ENCODE measurements at places on chromosomes 5 and 9.

GRCh38 chr9:8845376-8845775 is 1045.8 kb upstream of the DMAC1 start:
- no peak for DNase-seq

DNA sequence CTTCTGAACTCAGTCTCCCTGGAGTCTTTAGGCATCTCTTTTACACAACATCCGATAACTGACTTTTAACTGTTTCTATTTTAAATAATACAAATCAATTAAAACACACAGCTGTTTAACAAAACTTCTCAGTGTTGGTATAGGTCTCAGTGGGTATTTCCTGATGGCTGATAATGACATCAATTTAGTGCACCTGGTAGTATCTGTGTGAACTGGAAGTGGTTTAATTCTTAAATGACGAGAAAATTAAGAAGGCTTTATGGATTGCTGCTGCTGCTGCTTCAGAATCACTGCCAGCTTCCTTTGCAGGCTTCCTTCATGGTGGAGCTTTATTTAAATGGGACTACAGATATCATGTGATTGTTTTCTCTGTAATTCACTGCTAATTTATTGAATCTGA is 92.3 kb downstream of the RPS23 start:
- no peak for DNase-seq

DNA sequence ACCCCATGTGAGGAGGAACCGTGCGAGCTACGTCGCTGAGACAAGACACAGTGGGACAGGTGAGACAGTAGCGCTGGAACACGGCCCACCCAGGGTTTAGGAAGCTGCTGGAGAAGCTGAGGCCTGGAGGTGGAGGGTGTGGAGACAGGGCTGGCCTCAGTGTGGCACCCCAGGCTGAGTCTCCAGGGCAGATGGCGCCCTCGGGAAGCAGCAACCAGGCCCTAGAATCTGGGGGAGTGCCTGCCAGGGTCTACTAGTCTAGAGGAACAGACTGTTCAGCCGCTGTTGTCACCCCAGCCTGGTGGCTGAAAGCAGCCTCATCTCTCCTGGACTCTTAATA is 4.6 kb upstream of the TERT start:
- no peak for DNase-seq

GRCh38 chr5:37979559-37979958 is 139.7 kb upstream of the GDNF start:
- DNase-seq = no peak

- DNase-seq = no peak
These were observed 370.6 kb downstream of the DMRTA1 start for GRCh38 chr9:22817181-22817580.
